ENCODE measurements at places on chromosomes 13 and 19.

- no peak for DNase-seq
These were observed 21.7 kb downstream of the KCTD15 start for GRCh38 chr19:33818411-33818810.

DNA sequence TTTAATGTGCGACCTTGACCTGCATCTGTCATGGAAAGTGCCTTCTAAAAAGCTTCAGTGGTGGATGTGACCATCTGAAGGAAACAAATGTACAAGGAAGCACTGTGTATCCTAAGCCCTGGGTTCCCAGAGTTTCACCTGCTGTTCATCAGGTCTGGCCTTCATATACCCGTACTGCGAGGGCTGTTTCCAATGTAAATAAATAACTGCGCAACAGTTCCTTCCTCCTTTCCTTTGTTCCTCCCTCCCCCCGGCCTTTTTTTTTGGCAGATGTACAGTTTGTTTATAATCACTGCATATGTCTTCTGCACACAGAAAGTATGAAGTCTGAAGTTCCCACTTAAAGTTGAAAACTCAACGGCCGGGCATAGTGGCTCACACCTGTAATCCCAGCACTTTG is 5.2 kb downstream of the FAAP24 start:
- no peak for DNase-seq

- DNase-seq, result no peak
These were observed 4.4 kb downstream of the BCAT2 start for GRCh38 chr19:48806518-48806817.

DNA sequence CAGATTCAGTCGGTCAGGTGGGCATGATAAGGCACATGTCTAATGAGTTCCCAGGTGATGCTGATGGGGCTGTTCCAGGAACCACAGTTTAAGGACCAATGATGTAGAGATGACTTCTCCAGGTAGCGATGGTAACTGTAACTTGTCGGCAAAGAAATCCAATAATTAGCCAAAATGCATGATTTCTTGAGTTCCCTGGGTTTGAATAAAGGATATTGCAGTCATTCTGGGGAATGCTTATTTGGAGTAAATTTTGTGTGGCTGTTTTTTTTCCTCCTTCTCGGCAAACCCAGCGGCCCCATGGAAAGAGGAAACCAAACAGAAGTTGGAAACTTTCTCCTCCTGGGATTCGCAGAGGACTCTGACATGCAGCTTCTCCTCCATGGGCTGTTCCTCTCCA is at the start of gene OR7C2:
OR7C2 (plus strand) TSS at position 301 of the 400 bp plus-strand sequence; CDS start at position 301, 0 bp downstream.
- DNase-seq, result no peak

GRCh38 chr19:7668842-7669241 is at the start of gene RETN:
Gene RETN, plus strand, starts transcription at chr19:7669049. Its CDS starts 278 bp downstream, at chr19:7669327.
- DNase-seq, result no peak

GRCh38 chr13:53004573-53004972 is 24.0 kb upstream of the OLFM4 start:
- DNase-seq, result no peak

DNA sequence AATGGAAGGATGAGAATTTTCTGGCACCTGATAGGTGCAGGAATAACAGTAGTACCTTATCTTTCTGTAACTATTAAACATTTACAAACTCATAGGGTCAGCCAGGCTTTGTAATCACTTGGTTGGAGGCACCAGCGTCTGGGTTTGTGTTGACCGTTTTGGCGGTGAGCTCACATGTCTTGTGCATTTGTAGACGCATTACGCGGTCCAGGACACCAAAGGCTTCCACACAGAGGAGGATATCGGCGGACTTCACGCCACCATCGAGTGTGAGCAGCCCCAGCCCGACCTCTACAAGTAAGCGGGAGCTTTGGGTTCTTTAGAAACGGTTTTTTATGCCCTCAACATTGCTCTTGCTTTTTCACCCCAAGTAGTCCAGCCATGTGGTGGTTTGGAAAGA is 129.3 kb downstream of the ATP11A start:
- no peak for DNase-seq

GRCh38 chr13:113454936-113455335 is 1.6 kb upstream of the ADPRHL1 start:
- no peak for DNase-seq

- no peak for DNase-seq
These were observed 66.2 kb upstream of the XPO4 start for GRCh38 chr13:20968745-20969144.

- DNase-seq, result no peak
These were observed 730.7 kb downstream of the UQCRFS1 start for GRCh38 chr19:28482221-28482620.

DNA sequence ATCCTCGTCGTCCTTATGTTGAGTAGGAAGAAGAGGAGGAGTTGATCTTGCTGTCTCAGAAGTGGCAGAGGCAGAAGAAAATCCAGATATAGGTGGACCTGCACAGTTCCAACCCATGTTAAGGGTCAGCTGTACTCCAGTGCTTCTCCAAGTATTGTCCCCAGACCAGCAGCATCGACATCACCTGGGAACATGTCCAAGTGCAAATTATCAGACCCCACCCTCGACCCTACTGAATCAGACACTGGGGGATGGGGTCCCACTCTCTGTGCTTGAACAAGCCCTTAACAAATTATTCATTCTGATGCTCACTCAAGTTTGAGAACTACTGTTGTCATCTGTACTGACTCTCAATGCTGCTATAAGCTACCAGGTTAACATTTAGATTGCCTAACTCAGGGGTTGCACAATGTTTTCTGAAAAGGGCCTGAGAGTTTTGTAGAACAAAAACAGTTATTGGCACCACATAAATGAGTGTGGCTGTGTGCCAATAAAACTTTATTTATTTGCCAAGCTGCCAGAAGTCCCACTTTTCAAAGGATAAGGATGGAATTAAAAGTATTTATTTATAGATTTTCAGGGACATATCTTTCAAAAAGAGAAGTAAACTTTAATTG is 226.7 kb upstream of the IPO5 start:
- no peak for DNase-seq

GRCh38 chr13:111422348-111422747 is 101.9 kb downstream of the TEX29 start:
- DNase-seq, result no peak

DNA sequence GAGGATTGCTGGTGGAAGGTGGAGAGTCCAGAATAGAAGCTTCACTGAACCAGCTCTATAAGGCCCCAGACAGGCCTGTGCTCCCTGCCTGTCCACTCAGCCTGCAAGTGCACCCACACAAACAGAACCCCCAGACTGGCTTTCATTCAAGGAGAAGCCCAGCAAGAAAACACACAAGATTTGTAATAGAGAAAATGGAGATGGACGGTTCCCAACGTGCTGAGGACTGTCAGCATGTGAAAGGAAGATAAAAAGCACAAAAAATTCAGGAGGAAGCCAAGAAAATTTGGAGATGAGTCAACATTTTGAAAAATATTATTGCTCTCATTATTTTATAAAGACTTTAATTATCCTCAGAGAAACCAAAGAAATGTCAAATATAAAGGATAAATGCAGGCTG is 218.2 kb upstream of the SLC10A2 start:
- no peak for DNase-seq

GRCh38 chr19:15666186-15666585 is 6.7 kb upstream of the CYP4F12 start:
- no peak for DNase-seq

- no peak for DNase-seq
These were observed 12.3 kb downstream of the TSSK6 start for GRCh38 chr19:19502808-19503602.

- no peak for DNase-seq
These were observed 27.4 kb upstream of the CYP4F8 start for GRCh38 chr19:15587663-15588062.

GRCh38 chr19:11067356-11068113 is 21.7 kb upstream of the LDLR start:
- DNase-seq, result no peak

- DNase-seq, result no peak
These were observed 2.7 kb downstream of the NBEA start for GRCh38 chr13:34944751-34945150.

GRCh38 chr19:6866741-6867151 is 20.6 kb upstream of the ADGRE1 start:
- no peak for DNase-seq

GRCh38 chr13:26225896-26226617 is 3.9 kb upstream of the RNF6 start:
- DNase-seq, result no peak

GRCh38 chr19:49672131-49672919 is 4.7 kb upstream of the PRMT1 start:
- peak; percentile 69 for DNase-seq

GRCh38 chr13:110340812-110341444 is 33.8 kb downstream of the COL4A2 start:
- peak; percentile 10 for DNase-seq

GRCh38 chr19:40707615-40708014 is 9.1 kb downstream of the COQ8B start:
- no peak for DNase-seq

- no peak for DNase-seq
These were observed 21.8 kb downstream of the NOSIP start for GRCh38 chr19:49558591-49558990.

GRCh38 chr19:20271215-20271926 is 104.4 kb downstream of the ZNF486 start:
- no peak for DNase-seq

DNA sequence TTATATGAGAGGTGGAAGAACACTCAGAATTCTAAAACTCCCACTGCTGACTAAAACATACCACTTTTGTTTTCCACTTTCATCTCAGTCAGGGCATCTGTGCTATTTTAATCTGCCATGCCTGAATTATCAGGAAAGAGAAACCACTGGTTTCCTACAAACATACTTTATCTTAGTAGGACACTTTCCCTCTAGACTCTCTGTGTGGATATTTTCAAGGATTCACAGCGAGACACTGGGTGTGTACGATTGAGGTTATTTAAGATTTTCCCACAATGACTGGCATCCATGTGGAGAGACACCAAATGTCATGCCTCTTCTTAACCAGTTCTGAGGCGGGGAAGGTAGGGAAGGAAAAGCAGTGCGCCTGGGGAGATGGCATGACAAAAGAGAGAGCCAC is 212.2 kb downstream of the ENOX1 start:
- no peak for DNase-seq

DNA sequence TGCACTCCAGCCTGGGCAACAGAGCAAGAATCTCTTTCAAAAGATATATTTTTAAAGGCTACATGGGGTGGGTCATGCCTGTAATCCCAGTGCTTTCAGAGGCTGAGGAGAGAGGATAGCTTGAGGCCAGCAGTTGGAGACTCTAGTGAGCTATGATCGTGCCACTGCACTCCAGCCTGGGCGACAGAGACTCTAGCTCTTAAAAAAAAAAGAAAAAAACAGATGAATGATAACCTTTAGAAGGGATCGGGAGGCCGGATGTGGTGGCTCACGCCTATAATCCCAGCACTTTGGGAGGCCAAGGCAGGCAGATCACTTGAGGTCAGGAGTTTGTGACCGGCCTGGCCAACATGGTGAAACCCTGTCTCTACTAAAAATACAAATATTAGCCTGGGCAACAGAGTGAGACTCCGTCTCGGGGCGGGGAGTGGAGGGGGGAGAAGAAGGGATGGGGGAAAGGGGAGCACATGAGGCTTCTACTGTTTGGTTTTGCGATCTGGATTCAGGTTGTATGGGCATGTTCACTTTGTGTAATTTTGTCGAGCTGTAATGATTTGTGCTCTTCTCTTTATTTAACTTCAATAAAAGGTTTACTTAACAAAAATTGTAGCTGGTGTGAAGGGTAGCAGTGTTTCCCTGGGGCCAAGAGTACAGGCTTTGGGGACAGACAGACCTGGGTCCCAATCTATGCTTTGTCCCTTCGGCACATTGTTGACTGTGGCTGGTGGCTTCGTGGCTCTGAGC is 1.1 kb upstream of the PSMC4 start:
- peak; percentile 4 for DNase-seq

Data from immature natural killer cell (primary cell).